ENCODE measurements at places on chromosomes 1 and 21. TPM values are rescaled to one million over a fixed set of nuclear protein-coding genes. Genes with fewer than 3 reads are reported as not detected.

The SNRPE gene
- total RNA-seq, result 395 TPM

The B4GALT3 gene
- total RNA-seq, result 76.3 TPM

The KLF17 gene
- total RNA-seq, result not detected

The HOOK1 gene
- total RNA-seq, result 9.2 TPM

The RGS13 gene
- not detected for total RNA-seq

The SPATA46 gene
- total RNA-seq, result not detected

The TTC39A gene
- 0.98 TPM for total RNA-seq

The KIFAP3 gene
- 10.1 TPM for total RNA-seq

The MRTO4 gene
- total RNA-seq, result 231 TPM

The GJA8 gene
- not detected for total RNA-seq

Measured in activated T-cell treated with anti-CD3 and anti-CD28 coated beads, Interleukin-2, amount 50 U/mL, for 4 hours (primary cell).